SIG-M5 (cell line): ENCODE measurements at places on chromosomes 1 and 21.

DNA sequence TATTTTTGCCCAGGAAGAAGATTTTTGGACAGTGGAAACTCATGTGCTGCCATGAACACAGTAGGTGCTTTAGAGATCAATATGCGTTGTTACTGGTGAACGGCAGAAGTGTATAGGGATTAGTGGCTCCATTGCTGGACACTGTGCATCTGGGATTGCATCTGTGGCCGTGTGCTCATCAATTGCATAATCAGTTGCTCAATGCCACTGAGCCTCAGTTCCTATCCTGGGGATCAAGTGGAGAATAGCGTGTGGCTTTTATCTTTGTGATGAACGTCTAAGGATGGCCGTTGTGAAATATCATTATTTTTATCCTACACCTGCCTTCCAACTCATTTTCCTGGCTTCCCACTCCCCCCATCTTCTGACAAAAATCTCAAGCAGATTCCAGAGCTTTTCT, 5.4 kb downstream of the TNN start:
- no peak for DNase-seq

DNA sequence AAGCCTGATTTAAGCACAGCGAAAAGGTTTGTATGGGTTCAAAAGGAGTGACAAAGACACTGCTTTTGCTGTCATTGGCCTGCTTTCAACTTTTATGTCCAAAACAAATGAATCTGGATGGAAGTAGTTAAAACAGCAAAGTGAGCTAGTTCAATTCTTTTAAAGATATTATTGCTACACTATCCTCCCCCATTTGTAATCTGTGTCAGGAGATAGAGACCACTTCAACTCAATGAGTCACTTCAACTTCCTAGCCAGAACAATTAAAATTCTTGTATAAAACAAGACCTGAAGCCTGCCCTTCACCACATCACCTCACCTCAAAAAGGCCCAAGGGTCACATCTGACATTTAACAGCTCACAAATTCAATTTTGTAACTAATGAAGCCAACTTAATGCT, 364.1 kb upstream of the LYPLAL1 start:
- no peak for DNase-seq

DNA sequence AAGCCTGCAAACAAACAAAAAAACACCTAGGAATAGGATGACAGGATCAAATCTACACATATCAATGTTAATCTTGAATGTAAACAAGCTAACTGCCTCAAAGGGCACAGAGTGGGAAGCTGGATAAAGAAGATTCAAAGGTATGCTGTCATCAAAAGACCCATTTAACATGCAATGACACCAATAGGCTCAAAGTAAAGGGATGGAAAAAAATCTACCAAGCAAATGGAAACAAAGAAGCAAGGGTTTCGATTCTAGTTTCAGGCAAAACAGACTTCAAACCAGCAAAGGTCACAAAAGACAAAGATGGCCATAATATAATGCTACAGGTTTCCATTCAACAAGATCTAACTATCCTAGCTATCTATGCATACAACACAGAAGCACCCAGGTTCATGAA, 16.2 kb upstream of the OR2T10 start:
- no peak for DNase-seq

DNA sequence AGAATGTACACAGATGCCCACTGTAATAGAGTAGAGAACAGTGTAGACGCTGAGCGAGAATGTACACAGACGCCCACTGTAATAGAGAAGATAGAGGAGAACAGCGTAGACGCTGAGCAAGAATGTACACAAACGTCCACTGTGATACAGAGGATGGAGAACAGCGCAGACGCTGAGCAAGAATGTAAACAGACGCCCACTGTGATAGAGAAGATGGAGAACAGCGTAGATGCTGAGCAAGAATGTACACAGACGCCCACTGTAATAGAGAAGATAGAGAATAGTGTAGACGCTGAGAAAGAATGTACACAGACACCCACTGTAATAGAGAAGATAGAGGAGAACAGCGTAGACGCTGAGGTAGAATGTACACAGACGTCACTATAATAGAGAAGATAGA, 306.9 kb downstream of the SMYD3 start:
- no peak for DNase-seq

DNA sequence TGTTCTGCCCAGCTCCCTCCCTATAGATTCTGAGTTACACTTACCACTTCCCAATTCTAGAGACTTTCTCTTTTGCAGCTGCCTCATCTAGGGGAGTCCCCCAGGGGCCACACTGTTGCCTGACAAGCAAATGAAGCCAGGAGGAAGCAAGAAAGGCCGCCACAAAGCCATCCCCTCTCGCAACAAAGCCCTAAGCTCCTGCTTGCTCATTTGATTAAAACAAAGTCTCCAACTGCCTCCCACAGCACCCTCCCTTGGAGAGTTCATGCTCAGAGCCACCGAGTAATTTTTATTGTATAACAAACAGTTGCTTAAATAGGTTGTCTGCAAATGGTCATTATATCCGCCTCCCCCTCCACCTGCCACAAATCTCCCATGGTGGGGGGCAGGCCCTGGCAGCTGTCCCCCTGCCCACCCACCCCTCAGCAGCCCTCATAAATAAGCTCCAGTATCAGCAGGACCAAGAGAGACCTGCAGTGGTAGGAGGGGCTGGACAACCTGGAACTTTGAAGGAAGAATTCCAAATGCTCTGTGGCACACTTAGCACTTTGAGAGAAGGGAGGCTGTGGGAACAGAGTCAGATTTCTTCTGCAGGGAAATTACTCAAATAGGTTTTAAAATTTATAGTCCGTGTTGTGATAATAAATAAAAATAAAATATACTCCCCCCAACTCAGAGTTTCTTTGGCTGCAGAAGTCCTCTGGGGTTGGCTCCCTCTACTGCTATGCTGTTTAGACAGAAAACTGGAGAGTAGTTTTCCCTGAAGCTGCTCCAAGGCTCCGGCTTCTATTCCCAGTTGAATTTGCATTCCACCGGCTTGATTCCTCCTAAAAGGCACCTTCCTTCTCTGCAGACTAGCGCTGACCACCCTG, 237.5 kb downstream of the TTLL7 start:
- DNase-seq: no peak

GRCh38 chr1:216032284-216032683, 391.0 kb downstream of the USH2A start:
- no peak for DNase-seq

GRCh38 chr1:154445040-154445472, 39.9 kb downstream of the IL6R start:
- no peak for DNase-seq

DNA sequence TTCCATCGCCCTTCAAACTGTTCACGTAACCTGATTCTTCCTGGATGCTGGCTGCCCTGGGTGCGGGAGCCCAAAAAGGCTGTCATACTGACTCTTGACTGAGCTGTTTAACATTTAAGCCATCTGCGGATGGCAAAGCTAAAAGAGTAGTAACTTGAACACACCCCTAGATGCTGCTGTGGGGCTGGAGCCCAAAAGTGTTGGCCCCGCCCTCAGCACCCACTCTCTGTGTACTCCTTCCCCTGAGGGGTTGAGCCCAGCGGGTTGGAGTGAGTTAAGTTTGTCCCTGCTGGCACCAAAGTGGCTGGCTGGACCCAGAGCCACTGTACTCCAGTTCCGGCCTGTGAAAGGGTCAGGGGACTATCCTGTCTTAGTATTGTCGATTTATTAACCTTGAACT, 640.6 kb downstream of the PTPRU start:
- no peak for DNase-seq

GRCh38 chr1:10662090-10662688, 134.3 kb downstream of the CASZ1 start:
- no peak for DNase-seq

GRCh38 chr1:19087017-19087736, 122.9 kb downstream of the UBR4 start:
- no peak for DNase-seq

GRCh38 chr1:181126871-181127587, 38.5 kb downstream of the IER5 start:
- no peak for DNase-seq

GRCh38 chr1:221274373-221274772, 395.1 kb downstream of the HLX start:
- no peak for DNase-seq

DNA sequence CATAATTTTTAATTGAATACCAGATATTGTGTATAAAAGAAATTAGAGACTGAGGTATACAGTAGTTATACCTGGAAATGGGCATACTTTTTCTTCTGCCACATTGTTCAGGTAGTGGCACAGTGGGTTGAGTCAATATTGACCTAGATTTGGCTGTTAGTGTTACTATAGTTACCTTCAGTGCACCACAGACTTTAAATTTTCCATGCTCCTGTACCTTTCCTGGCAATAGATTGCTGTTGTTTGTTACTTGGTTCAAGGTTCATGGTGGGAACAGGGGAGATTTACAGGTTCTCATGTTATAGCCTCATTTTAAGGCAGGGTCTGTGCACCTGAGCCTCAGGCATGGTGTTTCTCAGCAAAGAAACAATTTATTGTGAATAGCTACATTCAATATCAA, 218.7 kb downstream of the LBR start:
- DNase-seq: no peak

GRCh38 chr21:28775071-28775470, 217.6 kb downstream of the LTN1 start:
- no peak for DNase-seq

DNA sequence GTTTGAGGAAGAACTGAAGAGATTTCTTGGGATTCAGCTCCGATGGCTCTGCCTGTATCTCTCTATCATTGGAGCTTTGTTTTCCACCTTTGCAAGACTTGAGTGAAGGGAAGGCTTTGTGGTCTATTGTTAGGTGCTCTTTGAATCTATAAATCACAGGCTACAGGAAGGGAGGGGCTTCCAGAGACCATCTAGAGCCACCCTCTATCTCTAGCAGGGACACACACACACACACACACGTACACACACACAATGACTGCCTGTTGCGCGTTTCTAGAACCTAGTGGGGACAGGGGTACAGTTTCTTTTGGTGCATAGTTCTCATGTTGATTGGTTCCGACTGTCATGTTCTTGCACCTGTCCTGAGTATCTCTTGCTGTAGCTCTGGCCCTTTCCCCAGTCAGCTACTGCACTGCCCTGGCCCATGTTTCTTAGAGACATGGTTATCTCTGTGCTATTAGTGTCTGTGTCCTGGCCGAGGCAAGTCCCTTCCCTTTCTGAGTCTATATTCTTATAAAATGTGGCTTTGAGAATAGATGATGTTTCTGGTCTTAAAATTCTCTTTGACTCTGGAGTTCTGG, 60.7 kb downstream of the MAN1C1 start:
- no peak for DNase-seq

- no peak for DNase-seq
These were observed 162.7 kb downstream of the PIGK start for GRCh38 chr1:77056525-77056924.

GRCh38 chr1:26733392-26733791, 37.6 kb downstream of the ARID1A start:
- DNase-seq: no peak

DNA sequence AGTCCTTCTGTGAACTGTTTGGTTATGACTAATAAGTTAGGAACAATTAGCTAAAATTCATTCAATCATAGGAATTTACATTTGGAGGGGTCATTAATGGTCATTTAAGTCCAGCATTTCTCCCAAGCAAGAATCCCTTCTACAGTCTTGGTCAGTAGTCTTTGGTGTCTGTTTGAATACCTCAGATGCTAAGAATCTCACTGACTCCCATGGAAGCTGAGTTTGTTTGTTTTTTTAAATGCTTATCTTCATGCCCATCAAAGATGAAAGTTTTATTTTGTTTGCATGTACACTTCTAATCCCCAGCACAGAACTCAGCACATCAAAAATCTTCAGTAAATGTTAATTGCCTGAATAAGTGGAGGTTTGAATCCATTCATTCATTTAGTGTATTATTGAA, 41.3 kb upstream of the SLC44A3 start:
- DNase-seq: no peak

GRCh38 chr1:39360731-39361130, 130.7 kb upstream of the BMP8A start:
- no peak for DNase-seq

DNA sequence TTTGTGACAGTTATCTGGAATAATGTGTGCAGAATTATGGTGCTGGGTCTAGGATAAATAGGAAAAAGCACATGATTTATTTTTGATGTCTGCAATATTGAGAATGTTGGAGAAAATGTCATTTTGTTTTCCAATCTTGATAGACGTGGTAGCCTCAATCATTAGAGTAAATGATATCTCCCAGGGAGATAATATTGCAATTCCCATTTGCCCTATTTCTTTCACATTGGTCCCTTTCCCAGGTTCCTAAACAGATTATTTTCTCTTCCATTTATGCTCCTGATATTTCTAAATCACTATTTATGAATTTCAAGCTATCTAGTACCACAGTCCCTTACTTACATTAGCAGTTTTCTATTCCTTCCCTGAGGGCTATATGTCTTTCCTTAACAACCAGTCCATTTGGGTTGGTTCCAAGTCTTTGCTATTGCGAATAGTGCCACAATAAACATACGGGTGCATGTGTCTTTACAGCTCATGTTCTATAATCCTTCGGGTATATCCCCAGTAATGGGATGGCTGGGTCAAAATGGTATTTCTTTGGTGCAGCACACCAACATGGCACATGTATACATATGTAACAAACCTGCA, 447.3 kb downstream of the PLA2G4A start:
- DNase-seq: no peak

DNA sequence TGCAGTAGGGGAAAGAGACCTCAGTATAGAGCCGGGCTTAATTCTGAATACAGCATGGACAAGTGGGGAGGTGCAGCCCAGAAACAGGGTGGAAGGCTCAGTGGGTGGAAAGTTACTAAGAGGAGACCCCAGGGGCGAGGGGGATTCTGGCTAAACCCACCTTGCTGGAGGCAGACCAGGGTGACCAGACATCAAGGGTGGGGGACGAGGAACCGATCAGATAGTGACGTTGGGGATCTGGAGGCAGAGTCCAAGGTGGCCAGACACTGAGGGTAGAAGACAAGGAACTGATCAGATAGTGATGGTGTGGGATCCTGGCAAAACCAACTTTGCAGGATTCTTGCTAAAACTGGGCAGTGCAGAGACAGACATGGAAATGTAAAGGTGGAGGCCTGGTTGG, 36.8 kb downstream of the B3GALT5 start:
- no peak for DNase-seq

DNA sequence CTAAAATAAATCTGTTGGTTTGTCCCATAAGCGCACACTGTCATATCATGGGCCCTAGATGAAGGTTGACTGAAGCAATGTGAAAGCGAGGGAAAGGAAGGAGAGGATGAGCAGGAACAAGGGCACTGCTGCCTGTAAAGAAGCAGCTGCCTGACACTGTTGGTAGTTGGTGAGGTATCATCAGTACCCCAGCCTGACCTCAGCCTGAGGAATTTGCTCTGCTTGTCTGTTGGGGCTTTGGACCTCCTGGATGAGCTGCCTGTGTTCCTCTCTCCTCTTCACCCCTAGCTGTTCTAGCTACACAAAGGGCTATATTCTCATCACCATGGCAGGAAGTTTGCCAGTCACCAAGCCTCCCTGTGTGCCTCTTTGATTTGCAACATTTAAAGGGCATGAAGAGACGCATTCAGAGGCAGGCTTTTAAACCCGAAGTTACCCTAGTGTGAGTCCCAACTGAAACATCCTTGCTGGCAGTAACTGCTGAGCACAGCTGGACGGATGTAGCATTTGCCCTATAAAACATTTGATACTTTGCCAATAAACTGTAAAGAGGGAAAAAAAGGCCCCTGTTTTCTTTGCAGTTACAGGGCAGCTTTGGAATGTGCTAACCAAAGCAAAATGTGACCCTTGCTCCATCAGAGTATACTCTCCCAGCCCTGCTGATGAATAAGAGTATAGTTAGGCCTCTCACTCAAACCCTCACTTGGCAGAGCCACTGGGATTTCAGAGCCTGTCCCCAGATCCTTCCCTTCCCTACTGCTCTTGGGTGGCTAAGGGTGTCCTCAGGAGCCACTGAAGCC, 22.2 kb upstream of the SPATA6 start:
- no peak for DNase-seq
